ENCODE measurements at places on chromosomes 2 and 18.

GRCh38 chr2:121228521-121228920 lies 56.5 kb downstream of the TFCP2L1 start:
- no peak for DNase-seq

DNA sequence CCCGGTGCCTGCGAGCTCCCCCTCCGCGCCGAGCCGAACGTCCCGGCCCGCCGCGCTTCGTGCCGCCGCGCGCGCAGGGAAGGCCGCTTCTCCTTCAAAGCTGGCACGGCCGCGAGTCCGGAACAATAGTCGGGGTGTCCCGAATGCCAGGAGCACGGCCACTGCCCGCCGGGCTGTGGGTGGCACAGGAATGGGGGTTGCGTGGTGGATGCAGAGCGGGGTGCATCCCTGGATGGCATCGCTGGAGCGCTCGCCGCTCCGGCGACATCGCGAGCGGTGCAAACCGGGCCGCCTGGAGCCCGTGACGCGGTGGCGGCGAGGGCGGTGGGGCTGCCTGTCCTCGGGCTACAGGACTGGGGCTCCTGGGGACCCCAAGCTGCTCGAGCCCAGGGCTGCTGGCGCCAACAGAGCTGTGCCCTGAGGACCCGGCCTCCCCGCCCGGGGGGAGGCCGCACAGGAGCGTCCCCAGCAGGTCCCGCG lies 1.1 kb upstream of the SATB2 start:
- DNase-seq = no peak

DNA sequence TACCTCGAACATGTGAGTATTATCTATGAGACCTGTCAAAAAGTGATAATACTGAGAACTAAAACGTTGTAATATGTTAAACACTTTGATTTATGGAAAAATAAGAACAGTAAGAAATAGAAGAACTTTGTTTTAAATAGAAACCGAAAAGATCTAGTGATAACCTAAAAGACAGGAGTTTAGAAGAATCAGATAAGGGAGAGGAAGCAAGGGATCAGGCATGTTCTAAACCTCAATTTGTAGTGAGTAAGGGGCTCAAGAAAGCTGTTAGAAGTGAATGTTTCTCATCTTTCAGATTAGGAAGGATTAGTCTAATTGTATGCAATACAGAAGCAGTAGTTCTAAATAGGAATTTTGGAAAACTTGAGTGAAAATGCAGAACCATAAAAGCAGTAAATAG lies 168.7 kb upstream of the MYO3B start:
- no peak for DNase-seq

GRCh38 chr2:239971115-239971514 lies 54.0 kb downstream of the NDUFA10 start:
- no peak for DNase-seq

DNA sequence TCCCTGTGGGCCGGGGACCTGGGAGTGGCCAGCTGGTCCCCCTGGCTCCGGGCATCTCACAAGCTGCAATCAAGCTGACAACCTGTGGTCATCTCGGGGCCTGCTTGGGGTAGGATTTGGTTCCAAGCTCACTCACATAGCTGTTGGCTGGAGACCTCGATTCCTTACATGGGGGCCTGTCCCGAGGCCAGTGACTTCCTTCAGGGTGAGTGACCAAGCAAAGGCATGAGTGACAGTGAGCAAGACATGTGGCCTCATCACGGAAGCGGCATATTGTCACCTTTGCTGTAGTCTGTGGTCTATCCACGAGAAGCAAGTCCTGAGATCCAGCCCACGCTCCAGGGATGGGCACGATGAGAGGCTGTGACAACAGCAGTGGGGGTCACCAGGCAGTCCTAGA lies 131.4 kb upstream of the ID2 start:
- no peak for DNase-seq

- DNase-seq = no peak
Observed at GRCh38 chr2:211371465-211371864, 815.1 kb downstream of the CPS1 start.

GRCh38 chr18:74689251-74689650 lies 91.6 kb downstream of the ZNF407 start:
- DNase-seq = no peak

- DNase-seq = peak; percentile 41
Observed at GRCh38 chr2:205700331-205701132, 18.2 kb downstream of the NRP2 start.

DNA sequence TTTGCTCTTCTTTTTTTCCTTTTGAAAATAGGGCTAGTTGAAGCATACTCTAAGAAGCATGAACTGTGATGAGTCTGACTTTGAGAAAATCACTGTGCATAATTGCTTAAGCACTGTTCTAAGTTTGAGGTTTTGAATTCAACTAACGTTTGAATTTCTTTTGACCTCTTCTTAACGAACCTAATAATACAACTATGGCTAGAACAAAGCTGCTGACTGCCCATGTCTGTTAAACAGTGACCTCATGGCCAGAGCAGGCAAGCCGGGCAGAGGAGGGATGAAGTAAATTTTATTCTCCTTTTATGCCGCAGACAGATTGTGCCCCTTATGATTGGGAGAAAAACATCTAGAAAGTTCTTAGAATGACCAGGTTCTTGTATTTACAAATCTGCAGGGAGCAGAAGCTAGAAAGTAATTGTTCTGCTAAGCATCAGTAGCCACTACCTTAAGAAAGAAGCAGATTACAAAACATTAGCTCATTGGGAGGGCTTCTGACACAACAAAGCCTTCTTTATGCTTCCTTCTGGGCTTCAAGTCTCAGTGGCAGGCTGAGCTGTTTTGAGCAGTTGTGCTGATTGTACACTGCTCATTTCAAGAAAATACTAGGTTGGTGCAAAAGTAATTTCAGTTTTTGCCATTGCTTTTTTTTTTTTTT lies 97.8 kb upstream of the RASGRP3 start:
- no peak for DNase-seq

- DNase-seq = no peak
Observed at GRCh38 chr18:64402636-64403035, 253.7 kb upstream of the LINC00305 start.

DNA sequence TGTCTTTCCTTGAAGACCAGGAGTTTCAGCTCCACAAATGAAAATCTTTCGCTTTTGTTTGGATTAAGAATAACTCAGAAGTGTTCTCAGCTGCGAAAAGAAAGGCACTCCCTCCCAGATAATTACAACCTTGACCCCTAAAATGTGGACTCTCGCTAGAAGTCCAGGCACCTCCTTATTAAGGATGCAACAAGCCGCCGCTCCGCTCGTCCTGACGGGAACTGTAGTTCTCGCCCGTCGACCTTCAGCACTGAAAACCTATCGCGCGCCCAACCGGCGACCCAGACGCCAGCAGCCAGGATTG lies 559 bp downstream of the IMMT start:
- DNase-seq = no peak

- DNase-seq = no peak
Observed at GRCh38 chr2:72950558-72951255, 33.4 kb downstream of the EMX1 start.

DNA sequence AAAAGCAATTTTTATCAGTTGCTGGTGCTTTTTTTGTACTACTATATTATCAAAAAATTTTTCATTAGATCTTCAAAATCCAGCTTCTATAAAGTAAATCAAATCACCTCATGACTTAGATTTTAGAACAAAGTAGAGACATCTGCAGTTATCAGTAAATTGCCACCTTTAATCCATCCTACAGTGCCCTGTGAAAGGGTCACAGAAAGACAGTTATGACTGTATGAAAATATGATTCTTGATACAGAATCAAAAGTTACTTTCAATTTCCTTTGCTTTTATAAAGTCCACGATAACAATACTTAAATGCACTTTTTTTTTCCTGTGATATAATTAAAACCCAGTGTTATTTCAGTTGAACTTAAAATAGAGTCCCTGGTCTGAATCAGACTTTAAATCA lies 61.4 kb downstream of the PRPF40A start:
- no peak for DNase-seq

DNA sequence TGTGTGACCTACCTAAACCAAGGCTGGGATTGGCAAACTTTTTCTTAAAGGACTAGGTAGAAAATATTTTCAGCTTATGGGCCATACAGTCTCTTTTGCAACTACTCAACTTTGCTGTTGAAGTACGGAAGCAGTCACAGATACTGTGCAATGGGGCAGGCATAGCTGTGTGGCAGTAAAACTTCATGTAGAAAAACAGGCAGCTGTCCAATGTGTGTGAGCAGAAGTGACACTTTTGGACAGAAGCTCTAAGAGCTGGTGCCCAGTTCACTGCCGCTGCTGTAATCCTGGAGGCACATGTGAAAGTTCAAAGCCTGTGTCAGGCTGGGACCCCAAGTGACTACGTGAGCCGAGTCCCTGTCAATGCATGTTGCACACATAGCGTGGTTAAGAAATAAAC lies 46.7 kb downstream of the MAPK4 start:
- DNase-seq = no peak

DNA sequence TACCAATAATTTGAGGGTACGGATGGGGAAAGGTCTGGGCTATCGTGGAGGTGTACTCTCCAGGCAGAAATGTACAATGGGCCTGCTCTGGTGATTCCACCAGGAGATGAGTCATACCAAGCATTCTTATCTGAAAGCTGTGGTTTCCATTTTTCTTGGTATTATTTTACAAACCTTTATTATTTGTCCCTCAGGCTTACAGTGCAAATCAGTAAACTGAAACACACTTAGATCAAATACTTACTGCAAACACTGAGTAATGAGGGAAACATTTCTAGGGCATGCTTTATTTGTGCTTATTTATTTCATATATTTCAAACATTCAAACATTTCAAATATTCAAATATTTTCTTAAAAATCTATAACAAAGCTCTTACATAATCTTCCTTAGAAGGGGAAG lies 319.8 kb downstream of the RND3 start:
- no peak for DNase-seq

DNA sequence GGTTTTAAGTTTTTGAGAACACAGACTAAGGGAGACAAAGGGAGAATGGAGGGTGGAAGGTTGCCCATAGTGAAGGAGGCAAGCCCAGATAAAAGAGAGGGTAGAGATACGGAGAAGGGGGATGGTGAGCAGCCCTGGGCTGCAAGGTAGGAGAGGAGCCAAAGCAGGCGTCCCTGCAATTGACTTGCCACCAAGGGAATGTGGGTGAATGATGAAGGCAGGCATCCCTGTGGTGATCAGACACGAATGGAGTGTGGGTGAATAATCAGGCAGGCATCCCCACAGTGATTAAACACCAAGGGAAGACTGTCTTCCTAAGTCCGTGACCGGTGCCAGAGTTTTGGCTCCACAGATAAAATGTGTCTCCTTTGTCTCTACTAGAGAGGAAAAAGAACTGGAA lies 16.5 kb upstream of the ALPK2 start:
- DNase-seq = no peak

DNA sequence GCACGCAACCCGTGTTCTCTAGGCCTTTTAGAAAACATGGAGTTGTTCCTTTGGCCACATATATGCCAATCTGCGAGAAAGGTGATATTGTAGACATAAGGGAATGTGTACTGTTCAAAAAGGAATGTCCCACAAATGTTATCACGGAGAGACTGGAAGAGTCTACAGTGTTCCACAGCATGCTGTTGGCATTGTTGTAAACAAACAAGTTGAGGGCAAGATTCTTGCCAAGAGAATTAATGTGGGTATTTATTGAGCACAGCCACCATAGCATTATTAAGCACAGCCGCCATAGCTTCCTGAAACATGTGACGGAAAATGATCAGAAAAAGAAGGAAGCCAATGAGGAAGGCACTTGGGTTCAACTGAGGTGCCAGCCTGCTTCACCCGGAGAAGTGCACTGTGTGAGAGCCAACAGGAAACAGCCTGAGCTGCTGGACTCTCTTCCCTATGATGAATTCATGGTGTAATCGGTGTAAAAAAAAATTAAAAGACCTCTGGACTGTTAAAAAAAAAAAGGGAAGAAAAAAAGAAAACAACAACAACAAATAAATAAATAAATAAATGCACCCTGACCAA lies 29.0 kb upstream of the REL start:
- peak; percentile 33 for DNase-seq

DNA sequence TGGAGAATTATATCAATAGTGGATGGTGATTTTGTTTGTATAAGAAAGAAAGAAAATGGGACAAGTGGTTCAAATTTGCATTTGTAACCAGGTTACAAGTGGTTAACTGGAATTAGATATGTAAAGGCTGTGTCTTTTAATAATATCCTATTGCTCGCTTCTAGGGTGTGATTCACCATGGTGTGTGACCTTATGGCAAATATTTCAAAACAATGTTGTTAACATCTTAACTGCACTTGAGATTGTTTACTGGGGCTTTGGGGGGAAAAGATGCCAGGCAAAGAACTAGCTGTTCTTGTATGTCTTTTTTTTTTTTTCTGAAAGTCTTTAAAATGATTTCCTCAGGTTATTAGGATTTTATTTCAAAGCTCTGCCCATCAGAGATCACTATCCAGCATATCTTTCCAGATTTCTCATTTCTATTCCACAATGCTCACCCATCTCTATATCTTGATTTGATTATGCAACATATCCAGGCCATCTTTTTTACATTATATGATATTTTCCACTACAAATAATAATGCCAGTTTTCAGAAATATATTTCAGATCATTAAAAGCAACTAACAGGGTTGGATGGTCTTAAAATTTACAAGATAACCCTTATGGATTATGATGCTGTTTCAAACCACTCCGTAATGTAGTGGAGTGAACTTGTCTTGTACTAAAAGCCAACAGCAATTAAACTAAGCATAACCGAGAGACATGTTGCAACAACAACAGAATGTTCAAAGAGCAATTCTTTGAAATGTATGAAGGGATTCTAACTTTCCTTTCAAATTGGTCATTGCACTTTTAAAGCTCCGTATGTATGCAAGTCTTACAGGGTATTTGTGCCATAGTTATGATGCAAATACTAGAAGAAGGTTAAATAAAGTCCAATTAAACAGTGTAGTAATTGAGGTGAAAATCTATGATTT lies 341.5 kb upstream of the ETAA1 start:
- DNase-seq = no peak

DNA sequence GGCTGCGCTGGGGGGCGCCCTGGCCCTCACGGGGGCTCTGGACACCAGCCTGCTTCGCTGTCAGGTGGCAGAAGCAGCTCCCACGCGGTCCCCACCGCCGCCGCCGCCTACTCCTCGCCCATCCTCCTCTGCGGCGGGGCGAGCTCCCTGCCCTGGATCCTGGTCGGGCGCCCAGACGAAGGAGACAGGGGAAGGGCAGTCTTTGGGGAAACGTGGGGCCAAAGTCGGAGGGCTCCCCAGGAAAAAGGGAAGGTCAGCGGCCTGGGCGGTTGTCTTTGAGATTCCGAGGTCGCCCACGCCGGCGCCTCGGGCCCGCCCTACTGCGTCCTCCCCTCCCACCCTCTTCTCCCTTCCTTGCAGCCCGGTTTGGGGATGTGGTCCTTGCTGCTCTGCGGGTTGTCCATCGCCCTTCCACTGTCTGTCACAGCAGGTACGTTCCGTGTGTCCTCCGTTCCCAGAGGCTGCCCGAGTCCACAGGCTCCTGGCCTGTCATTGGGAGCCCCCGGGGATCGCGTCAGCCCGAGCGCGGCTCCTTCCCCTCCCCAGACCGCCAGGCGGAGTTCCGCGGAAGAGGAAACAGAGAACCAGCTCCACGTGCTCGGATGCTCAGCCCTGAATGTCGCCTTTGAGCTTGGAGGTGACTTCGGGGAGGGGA lies 800 bp downstream of the IL1RL2 start:
- DNase-seq = peak; percentile 22

DNA sequence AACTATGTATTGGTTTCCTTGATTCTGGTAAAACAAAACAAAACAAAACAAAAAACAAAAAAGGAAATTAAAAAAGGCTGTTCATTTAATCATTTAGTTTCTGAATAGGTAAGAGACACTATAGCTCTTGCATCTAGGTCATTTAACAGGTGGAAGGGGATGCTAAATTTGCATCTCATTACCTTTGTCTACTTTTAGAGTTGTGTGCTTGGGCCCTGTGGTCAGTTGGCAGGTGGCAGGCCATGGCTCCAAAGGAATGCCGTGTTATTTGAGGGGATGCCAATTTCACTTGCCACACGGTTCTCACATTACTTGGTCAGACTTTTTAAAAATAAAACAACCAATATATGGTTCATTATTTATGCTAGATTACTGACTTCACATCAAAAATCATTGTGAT lies 9.2 kb downstream of the GALNT13 start:
- DNase-seq = no peak

Measured in CD4-positive, alpha-beta T cell treated with Interferon gamma for 1 hour (primary cell).